ENCODE measurements at places on chromosomes 3 and 15.

DNA sequence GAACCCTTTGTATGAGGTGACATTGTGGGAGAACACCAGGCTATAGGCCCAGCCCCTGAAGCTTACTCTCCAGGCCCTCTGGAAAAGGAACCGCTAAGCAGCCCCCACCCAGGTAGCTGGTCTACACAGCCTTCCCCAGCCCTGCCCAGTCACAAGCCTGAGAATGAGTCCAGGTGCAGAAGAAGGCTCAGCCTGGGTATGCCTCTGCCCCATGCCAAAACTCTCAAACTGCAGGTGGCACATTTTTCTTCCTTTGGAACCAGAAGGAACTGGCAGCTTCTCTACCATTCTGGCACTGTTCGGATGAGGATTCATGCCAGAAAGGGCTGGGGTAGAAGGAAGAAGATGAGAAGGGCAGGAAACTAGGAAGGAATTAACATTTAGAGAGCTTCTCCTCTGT lies 23.7 kb upstream of the TBC1D21 start:
- no peak for DNase-seq

GRCh38 chr3:175269394-175269793 lies 410.3 kb downstream of the NAALADL2 start:
- DNase-seq: no peak

- DNase-seq: no peak
Observed at GRCh38 chr15:65305150-65305758, 777 bp downstream of the RNU5B-1 start.

DNA sequence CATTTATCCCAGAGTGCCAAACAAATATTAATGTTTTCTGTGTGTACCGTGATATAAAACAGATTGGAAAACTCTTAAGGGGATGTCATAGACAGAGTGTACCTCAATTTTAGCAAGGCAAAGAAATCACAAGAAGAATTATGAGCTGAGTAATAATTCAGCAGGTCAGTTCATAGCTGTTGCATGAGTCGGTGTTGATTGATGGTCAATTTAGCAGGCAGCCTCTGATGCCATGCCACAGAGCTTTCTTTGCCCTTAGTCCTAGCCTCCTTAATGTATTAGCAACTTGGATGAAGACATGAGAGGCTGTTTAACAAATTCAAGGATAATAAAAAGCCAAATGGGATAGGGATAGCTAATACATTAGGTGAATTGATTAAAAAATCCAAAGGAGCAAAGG lies 6.8 kb downstream of the SLC35A5 start:
- no peak for DNase-seq

DNA sequence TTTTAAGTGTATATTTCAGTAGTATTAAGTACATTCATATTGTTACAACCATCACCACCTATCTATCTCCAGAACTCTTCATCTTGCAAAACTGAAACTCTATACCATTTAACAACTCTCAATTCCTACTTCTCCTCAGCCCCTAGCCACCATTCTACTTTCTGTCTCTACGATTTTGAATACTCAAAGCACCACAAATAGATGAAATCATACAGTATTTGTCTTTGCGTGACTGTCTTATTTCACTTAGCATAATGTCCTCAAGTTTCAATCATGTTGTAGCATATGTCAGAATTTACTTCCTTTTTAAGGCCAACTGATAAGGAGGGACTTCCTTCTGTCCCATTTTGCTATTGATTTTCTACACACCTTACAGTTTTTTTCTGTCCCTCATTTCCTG lies 593.3 kb downstream of the FHIT start:
- DNase-seq: no peak

- DNase-seq: no peak
Observed at GRCh38 chr15:58340176-58340575, 91.6 kb upstream of the LIPC start.

- no peak for DNase-seq
Observed at GRCh38 chr3:61809879-61810278, 248.5 kb downstream of the PTPRG start.

DNA sequence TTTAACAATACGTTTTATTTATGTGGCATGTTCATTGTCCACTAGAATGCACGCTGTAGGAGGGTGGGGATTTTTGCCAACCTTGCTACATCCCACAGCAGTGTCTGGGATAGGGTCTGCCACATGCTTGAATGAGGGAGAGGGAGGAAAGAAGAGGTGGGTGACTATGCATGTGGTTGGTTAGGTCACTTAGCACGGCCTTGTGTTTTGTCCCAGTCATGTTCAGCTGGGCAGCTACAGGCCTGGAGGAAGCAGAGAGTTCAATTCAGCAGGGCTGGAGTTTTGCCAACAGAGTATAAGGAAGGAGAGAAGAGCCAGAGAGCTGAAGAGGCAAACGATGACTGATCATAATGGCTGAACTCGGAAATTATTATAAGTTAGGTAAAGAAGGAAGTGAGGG lies 268.4 kb upstream of the NSMCE3 start:
- no peak for DNase-seq

DNA sequence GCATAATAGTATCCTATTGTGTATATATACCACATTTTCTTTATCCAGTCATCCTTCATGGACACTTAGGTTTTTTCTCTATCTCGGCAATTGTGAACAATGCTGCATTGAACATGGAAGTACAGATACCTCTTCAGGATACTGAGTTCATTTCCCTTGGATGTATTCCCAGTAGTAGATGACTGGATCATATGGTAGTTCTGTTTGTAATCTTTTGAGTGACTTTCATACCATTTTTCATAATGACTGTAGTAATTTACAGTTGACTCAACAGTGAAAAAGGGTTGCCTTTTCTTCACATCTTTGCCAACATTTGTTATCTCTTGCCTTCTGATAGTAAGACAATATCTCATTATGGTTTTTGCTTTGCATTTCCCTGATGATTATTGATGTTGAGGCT lies 21.8 kb downstream of the MYH15 start:
- no peak for DNase-seq

- DNase-seq: no peak
Observed at GRCh38 chr15:48984811-48985352, 21.2 kb upstream of the SHC4 start.

GRCh38 chr3:183734750-183735494 lies 37.3 kb downstream of the YEATS2 start:
- DNase-seq: no peak

GRCh38 chr3:131394400-131394799 lies 12.8 kb downstream of the NUDT16 start:
- no peak for DNase-seq

DNA sequence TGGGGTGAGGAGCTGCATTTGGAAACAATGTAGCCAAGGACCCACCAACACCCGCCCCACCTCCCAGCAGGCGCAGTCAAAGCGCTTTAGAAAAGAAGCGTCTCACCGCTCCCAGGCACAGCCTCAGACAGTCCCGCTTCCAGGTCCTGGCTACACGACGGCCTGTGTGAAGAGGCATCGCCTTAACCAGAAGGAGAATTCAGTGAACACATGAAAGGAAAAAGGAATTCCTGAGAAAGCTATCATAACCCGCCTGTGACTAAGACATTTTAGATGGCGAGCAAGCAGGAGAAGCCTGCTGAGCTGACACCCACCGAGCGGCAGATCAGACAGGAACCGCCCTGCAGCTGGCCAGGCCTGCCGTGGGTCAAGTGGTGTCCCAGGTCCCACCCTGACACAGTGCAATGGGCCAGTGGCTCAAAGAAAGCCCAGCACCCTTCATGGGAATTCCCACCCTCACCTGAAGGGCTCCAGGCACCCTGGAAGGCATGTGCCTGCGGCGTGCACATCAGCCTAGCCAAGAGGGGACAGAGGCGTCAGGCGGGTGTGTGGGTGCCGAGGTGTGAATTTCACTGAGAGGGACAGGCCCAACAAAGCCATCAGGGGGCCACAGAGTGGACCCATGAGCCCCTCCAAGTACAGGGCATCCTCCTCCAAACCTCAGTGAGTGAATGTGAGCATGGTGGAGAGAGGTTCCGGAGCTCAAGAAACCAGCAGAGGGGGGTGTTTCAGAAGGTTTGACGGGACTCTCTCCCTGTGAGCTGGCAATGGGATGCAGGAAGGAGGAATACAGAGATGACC lies 144.8 kb downstream of the NSMCE3 start:
- no peak for DNase-seq

GRCh38 chr3:190319660-190320059 lies 2.6 kb downstream of the CLDN1 start:
- DNase-seq: no peak

GRCh38 chr3:149245738-149246451 lies 24.3 kb upstream of the CP start:
- DNase-seq: peak; percentile 38

GRCh38 chr15:99619712-99620111 lies 53.9 kb downstream of the MEF2A start:
- no peak for DNase-seq

Measured in BJ (cell line).